Activated CD8-positive, alpha-beta T cell treated with anti-CD3 and anti-CD28 coated beads for 36 hours (primary cell): ENCODE measurements at places on chromosomes 1 and 21.

- no peak for DNase-seq
These were observed 21.8 kb downstream of the ADORA1 start for GRCh38 chr1:203149188-203149840.

- DNase-seq: peak; percentile 19
These were observed 444 bp upstream of the IARS2 start for GRCh38 chr1:220093361-220094015.

- no peak for DNase-seq
These were observed 136.2 kb upstream of the ZBTB40 start for GRCh38 chr1:22315315-22316078.

DNA sequence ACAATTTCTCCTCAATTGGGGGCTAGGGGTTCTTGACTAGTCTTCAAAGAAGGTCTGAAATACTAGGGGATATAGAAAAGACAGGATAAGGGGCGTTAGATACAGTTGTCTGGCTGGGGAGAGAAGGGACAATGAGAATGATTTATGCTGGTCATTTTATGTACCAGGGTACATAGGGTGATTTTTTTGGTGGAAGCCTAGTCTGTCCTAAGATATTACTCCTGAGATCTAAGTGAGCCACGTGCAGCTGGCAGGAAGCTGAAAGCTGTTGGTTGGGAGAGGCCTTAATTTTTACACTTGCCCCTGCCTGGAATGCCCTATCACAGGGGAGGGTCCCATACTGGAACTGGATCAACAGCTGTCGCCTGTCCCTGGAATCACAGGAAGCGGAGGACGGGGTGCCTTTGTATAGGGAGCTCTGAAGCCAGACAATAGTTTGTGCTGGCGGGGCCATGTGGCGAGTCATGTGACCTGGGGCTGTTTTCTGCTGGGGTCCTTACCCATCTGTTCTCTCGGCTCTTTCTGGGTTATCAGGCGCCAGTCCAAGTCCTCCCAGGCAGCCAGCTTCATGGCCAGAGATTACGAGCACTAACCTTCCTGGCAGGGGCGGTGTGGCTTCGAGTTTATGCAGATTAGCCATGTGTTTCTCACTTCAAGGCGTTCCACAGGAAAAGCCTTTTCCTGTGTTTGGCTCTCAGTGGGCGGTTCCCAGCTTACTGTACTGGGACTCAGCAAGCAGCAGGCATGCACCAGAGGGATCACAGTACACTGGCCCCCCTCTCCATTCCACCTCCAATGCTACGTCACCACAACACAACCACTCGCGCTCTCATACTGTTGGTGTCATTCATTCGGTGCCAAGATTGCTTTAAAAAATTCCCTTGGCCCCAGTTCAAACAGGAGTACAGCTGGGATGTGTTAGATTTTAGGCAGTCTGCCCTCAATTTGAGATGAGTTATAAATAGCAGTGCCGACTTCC, 27.5 kb downstream of the ARID1A start:
- DNase-seq: peak; percentile 40

DNA sequence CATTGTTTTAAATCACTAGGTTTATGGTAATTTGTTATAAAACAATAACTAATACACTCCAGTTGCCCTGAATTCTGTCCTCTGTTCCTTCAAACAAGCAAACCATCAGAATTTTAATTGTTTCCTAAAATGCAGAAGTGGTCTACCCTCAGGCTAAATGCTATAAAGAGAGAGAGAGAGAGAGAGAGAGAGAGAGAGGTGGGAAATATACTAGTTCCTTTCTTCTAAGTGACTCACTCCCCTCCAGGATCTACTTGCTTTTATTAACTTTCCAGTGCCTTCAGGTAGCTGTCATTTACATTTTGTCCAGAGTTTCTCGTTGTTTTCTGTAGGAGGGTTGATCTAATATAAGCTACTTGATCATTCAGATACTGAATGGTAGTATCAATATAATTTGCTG, 26.4 kb downstream of the LRRC53 start:
- DNase-seq: no peak

DNA sequence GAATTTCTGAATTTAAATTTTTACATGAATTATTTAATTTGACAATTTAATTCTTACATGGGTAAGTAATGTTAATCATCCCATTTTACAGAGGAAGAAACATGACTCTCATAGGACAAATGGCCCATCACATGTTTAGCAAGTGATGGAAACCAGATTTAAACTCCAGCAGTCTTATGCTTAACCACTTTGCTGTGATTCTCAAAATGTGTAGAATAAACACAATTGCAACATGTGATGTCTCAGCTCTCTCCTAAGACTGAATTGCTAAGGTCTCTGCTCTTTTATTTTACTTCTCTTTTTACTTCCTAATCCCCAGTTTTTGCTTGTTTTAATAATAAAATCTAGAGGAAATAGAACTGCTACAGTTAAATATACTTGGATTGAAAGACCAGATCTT, 42.8 kb downstream of the HS2ST1 start:
- DNase-seq: no peak

DNA sequence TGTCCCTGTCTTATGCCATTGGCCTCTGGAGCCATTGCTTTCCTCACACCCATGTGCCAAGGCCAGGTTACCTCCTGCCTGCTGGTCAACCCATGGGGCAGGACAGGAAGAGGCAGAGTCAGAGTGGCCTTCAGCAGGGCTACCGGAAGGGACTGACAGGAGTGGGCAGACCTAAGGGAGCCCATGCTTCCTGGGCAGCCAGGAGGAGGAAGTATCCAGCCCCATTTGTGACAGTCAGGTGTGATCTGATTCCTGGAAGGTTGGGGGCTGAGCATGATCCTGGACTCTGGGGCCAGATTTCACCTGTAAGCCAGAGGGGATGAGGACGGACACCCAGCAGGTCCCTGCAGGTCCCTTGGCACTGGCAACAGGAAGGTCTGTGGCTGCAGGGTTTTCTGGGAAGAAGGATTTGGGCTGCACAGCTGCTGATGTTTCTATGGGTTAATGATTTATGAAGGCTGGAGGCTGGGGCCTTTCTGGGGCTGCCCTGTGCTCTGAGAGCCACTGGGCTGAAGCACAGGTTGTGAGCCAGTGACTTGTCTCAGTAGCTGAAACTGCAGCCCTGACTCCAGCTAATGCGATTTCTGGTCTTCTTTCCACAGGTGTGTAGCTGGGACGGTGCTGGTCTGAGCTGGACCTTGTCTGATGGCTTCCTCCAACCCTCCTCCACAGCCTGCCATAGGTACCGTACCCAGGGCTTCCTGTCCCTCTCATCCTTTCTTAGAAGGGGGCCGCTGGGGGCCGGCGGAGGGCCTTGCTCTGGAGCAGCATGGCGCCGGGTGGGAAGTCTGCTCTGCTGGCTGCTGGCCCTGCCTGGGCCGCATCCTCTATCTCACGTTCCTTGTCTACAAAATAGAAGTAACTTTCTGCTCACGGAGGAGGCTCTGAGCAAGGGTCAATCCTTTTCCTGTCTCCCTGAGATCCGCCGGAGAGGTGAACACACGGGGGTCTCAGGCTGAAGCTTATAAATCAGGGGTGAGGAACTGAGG, 40.7 kb downstream of the ARHGEF10L start:
- no peak for DNase-seq

DNA sequence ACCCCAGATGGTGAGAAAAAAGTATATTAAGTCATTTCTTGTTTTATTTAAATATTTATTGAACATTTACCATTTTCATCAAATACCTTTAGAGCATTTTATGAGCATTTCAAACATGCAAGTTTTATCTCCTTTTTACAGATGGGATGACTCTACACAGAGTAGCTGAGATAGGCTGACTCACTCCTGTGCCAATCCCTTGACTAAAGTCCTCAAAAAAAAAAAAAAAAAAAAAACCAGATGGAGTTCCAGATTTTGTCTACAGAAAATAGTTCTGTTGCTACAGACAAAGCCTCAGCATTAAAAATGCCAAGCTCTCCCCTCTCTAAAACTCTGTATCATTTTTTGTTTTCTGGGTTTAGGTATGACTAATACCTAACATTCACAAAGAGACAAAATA, 303.0 kb upstream of the PLD5 start:
- DNase-seq: no peak

DNA sequence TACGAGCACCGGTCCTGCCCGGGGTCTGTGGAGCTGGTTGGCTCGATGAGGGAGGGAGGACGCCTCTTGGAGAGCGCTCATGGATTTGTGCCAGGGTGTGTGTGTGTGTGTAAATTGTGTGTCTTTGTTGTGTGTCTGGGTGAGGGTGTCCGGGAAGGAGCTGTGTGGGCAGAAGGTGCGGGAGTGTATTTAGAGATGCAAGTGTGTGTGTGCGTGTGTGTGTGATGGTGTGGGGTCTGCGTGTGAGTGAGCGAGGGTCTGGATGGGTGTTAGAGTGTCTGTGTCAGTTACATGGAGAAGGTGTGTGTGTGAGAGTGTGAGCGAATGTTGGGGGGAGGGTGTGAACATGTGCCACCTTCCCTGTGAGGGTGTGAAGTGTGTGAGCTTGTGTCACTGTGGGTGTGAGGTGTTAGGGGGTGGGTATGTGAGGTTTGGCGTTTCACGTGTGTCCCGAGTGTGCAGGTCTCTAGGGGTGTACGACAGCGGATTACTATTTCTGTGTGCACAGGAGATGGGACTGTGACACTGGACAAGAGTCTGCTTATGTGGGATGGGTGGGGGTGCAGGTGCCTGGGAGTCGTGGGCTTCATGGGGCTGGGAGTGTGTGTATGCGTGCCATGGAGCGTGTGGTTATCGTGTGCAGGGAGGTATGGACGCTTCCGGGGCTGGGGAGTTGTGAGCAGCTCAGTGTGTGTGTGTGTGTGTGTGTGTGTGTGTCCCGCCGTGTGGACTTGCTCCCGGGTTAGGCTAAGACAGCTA, 880 bp downstream of the IGSF21 start:
- no peak for DNase-seq

DNA sequence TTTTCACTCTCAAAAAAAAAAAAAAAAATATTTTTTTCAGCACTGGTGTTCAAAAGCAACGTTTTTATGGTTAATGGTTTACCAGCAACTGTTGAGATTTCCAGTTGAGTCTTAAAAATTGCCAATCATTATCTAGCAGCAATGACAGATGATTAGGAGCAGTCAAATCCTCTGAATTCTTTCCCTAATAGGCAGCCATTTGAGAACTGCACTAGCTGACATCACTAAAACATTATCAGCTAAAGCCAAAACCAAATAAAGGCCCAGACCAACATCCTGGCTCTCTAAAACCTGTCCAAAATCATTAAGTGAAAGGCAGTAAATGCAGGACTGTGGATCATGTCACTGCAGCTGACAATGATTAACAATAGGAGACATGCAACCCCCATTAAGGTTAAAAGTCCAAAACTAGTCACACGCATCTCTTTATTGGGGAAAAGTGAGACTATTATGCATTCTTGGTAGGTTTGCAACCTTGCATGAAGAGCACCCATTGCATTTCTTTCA, 14.0 kb downstream of the SFPQ start:
- DNase-seq: no peak

- no peak for DNase-seq
These were observed 78.6 kb downstream of the PDE9A start for GRCh38 chr21:42732033-42732410.

DNA sequence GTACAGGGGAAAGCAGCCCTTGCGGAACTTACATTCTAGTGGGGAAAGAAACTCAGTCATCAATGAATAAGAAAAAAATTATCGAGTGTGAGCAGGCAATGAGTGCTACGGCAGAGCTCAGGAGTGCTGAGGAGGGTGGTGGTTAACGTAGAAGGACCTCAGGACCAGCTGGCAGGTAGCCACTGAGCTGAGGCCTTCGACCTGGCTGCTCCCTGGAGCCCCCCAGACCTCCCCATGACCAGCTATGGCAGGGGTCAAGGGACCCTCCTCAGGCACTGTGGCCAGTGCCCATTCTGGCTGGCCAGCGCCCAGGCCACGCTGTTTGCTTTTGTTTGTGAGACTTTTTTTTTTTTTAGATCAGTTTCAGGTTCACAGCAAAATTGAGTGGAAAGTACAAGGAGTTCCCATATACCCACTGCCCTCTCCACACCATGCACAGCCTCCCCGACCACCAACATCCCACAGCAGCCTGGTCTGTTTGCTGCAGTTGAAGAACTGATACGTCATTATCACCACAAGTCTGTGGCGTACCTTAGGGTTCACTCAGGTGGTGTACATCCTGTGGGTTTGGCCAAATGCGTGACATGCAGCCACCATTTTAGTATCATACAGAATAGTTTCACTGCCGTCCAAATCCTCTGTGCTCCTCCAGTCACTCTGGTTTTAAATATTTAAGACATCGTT, 11.8 kb upstream of the TTC22 start:
- DNase-seq: peak; percentile 45

DNA sequence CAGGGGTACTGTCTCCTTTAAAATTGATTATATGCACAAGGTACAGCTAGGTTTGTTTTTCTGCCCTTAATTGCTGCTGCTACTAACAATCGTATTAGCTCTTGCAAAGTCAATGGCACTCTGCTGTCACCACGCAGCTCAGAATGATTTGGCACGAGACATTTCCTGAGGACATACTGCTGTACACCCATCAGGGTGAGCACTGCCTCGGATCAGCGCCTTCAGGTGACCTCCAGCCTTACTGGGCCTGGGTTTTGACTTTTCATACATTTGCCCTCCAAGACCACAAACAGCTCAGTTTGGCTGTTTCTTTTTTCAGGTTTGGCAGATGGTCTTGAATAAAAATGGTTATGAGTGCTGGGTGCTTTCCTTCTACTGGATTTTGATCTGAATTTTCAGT, 110.9 kb downstream of the NTPCR start:
- DNase-seq: no peak

- no peak for DNase-seq
These were observed 7.2 kb downstream of the TFF2 start for GRCh38 chr21:42343556-42343955.

DNA sequence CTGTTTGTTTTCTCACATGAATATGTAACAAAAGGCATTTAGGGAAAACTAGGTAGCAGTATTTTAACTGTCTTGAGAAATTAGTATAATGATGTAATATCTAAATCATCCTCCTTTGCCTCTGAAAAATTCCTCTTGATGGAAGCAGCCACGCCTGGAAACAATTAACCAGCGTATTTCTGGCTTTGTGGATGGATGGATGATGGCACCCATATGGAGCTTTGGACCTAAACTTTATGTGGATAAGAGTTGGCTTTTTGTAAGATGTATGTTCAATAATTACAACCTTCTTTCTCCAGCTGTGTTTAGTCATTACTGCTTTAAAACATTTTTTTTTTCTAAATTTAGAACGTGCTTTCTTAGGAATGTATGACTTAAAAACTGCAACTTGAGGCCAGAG, 12.7 kb downstream of the CDCA8 start:
- no peak for DNase-seq

GRCh38 chr1:11134251-11134897, 34.7 kb upstream of the EXOSC10 start:
- no peak for DNase-seq

DNA sequence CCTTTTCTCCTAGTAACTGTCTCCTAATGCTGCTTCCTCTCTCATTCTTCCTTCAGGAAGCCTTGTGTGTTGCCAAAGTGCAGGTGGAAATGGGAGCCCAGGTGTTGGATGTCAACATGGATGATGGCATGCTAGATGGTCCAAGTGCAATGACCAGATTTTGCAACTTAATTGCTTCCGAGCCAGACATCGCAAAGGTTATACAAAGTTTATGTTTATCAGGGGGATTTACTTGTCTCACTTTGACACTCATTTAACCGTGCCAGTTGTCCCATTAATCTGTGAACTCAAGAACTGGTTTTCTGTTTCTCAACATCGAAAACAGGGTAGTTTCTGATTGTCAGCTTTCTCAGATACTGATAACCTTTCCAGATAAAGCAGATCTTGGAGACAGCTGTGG, 40.4 kb downstream of the MTR start:
- DNase-seq: no peak
